ENCODE measurements at places on chromosomes 4 and X. TPM values are rescaled to one million over a fixed set of nuclear protein-coding genes. Genes with fewer than 3 reads are reported as not detected.

DNA sequence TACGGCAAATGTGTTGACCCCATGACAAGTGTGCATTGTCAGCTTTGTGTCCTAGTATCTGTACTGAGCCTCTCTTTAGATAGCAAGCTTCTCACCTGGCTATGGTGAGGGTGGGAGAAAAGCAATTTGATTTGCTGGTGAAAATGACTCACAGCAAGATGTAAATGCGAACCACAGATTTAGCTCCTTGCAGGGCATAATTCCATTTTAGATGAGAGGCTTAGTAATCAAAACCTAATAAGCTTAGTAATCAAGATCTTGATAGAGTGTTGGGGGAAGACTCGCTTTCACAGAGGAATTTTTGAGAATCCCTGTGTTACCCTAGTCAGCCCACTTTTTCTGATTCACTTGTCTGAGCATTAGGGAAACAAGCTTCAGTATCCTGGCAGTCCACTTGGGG is 7.7 kb upstream of the OCIAD2 start:
- no peaks in the 10 kb centered on the region for H3K27me3 ChIP-seq
- no peak overlapping the region for H3K4me3 ChIP-seq
- H3K27ac ChIP-seq = no peak overlapping the region
- no peaks in the 10 kb centered on the region for H3K4me1 ChIP-seq
- no peaks in the 10 kb centered on the region for H3K36me3 ChIP-seq

MAGEB1 gene
- total RNA-seq = not detected

DNA sequence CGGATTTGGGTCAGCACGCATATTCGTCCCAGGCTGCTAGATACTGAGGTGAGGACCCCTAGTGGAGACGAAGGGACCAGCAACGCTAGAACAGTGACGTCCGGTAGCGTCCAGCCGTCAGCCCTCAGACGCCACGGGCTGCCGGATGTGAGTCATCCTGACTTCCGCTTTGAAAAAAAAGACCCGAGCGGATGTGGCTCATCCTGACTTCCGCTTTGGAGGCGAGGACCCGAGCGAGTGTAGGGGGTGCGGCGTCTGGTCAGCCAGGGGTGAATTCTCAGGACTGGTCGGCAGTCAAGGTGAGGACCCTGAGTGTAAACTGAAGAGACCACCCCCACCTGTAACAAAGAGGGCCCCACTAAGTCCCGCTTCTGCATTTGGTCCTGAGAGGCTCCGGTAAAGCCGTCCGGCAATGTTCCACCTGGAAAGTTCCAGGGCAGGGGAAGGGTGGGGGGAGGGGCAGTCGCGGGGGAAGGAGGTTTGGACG is at the start of gene MAGEB2:
MAGEB2 (plus strand) TSS at position 207 of the 487 bp plus-strand sequence. CDS start 3,018 bp downstream, outside the sequence.
- no peaks in the 10 kb centered on the region for H3K27me3 ChIP-seq
- no peak within 1 kb of the TSS for H3K4me3 ChIP-seq
- H3K4me1 ChIP-seq = no peaks in the 10 kb centered on the region

DNA sequence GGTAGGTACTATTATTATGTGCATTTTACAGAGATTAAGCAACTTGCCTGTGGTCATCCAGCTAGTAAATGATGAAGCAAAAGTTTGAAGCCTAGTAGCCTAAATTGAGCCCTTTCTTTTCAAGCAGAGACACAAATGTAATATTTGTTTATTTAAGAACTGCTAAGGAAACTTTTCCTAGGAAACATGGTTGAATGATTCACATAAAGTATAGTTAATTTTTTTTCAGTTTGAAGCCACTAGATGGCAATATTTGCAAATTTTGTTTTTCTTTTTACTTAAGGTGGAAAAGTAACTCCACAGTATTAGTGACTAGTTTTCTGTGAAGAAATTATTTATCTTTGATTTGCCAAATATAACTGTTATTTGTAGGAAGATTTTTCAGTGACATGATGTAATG is 52.8 kb upstream of the ANKRD17 start:
- no peak overlapping the region for H3K27ac ChIP-seq
- no peaks in the 10 kb centered on the region for H3K36me3 ChIP-seq
- H3K27me3 ChIP-seq = no peaks in the 10 kb centered on the region
- no peak overlapping the region for H3K4me3 ChIP-seq
- no peaks in the 10 kb centered on the region for H3K4me1 ChIP-seq

GRCh38 chrX:30851449-30851848 is 37.6 kb downstream of the TAB3 start:
- DNase-seq = no peak
- no peak overlapping the region for H3K4me3 ChIP-seq
- no peaks in the 10 kb centered on the region for H3K36me3 ChIP-seq
- no peaks in the 10 kb centered on the region for H3K4me1 ChIP-seq
- H3K27me3 ChIP-seq = peaks cover 2% of the 10 kb centered on the region

RTL5 gene
- total RNA-seq = 8.2 TPM

DNA sequence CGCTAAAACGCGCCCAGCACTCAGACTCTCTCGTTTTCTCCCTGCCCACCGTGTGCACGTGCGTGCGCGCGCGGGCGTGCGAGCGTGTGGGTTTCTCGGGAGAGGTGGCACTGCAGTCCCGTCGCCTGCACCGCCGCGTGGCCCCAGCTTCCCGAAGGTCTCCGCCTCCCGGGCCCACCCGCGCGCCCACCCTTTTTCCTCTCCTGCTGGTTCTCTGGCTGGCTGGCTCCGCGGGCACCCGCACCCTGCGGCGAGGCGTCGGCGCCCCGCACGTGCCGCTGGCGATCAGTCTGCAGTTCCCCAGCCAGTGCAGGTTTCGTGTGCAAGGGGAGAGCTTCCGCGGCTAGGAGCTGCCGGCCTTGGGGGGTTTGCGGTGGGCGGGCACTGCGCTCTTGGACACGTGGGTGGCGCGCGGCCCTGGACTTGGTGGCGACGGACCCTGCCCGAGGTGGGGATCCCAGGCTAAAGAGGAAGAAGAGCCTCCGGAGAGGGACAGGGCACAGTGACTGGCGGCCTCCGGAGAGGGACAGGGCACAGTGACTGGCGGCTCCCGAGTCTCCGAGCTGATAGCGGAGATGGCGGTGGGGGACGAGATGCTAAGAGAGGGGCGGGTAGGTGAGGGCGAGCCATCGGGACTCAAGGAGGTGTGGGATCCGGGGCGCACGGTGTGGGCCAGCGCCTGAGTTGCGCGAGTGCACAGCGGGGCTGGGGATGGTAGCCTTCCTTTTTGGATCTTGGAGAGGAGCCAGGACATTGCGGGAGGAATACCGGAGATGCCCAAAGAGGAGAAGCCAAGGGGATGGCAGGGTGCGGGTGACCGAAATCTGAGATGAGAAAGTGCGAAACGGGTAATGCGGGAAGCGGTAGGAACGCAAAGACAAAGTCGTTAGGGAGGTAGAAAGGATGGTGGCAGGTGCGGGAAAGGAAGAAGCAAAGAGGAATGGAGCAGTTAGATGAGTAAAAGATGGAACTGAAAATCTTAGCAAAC is at the start of gene FAM184B:
FAM184B (minus strand) TSS at position 322 of the 988 bp plus-strand sequence. CDS start 322 bp downstream, outside the sequence.
- H3K27ac ChIP-seq = no peak within 1 kb of the TSS
- H3K4me3 ChIP-seq = peak within 1 kb of the TSS; percentile 46
- H3K27me3 ChIP-seq = peaks cover 20% of the 10 kb centered on the region

GUCY1B1 gene
- 63.7 TPM for total RNA-seq

FGF5 gene
- total RNA-seq = 1.5 TPM

- H3K36me3 ChIP-seq = no peaks in the 10 kb centered on the region
- H3K4me3 ChIP-seq = no peak overlapping the region
- no peak overlapping the region for H3K27ac ChIP-seq
- DNase-seq = no peak
- no peaks in the 10 kb centered on the region for H3K27me3 ChIP-seq
- no peaks in the 10 kb centered on the region for H3K4me1 ChIP-seq
These were observed 330.2 kb downstream of the HS3ST1 start for GRCh38 chr4:11098461-11098860.

DNA sequence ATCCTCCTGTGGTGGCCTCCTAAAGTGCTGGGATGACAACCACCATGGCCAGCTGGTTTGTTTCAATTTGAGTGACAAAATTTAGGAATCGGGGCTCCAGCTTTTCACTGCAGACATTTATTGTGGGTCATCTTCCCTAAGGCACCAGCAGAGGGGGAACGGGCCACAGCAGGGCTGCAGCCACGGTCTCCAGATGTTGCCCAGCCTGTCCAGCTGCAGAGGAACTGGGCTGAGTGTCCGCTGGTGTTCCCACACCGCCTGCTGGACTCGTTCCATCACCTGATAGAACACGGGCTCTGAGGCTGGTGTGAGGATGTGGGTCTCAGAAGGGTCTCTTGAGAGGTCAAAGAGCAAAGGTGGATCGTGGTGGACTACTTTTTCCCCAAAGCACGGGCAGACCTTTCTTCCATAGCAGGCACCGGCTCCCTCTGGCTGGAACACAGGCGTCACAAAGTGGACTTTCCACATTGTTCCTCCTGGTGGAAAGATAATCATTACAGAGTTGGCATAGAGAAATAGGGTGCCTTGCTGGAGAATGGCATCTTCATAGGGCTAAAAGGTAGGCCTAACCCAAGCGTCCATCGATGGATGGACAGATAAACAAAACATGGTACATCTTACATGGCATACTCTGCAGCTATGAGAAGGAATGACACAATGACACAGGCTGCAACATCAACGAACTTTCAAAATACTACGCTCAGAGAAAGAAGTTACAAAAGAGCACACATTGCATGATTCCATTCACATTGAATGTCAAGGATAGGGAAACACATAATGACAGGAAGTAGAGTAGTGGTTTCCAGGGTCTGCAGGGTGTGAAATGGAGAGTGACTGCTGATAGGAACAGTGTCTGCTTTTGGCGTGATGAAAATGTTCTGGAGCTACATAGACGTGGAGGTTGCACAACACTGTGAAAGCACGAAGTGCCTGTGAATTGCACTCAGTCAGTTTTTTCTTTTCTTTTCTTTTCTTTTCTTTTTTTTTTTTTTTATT is 5.9 kb upstream of the ARSD start:
- H3K27me3 ChIP-seq = no peaks in the 10 kb centered on the region
- H3K27ac ChIP-seq = no peak overlapping the region
- H3K4me3 ChIP-seq = no peak overlapping the region
- no peak for DNase-seq

- no peaks in the 10 kb centered on the region for H3K36me3 ChIP-seq
- no peak overlapping the region for H3K27ac ChIP-seq
- no peak for DNase-seq
- H3K4me3 ChIP-seq = no peak overlapping the region
- no peaks in the 10 kb centered on the region for H3K4me1 ChIP-seq
These were observed 88.6 kb upstream of the WDR1 start for GRCh38 chr4:10205223-10205622.

SGCB gene
- 36.4 TPM for total RNA-seq

DNA sequence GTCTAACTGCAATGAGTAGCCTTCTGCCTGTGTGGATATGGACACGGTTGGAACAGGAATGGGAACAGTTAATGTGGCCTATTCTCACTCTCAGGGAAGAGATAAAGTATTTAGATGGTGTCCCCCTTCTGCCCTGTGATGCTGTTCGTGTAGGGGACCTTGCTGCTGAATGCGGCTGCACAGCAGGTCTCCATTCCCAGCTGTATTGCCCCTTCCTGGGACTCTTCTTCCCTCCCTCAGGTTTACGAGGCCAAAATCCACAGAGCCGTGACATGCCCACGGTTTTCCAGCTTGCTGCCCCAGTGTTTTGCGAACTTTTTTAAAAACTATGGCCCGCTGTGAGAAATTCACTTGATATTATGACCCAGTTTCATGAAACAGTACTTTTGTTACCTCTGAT is 50.3 kb downstream of the SNX25 start:
- no peak for DNase-seq
- peaks cover 4% of the 10 kb centered on the region for H3K4me1 ChIP-seq
- H3K27ac ChIP-seq = peak overlapping the region; percentile 18
- H3K36me3 ChIP-seq = no peaks in the 10 kb centered on the region

- no peak overlapping the region for H3K4me3 ChIP-seq
- peaks cover 6% of the 10 kb centered on the region for H3K4me1 ChIP-seq
- H3K36me3 ChIP-seq = peaks cover 100% of the 10 kb centered on the region
- H3K27me3 ChIP-seq = no peaks in the 10 kb centered on the region
These were observed 18.5 kb upstream of the UVSSA start for GRCh38 chr4:1328267-1329155.

HMX1 gene
- total RNA-seq = 2.9 TPM

DNA sequence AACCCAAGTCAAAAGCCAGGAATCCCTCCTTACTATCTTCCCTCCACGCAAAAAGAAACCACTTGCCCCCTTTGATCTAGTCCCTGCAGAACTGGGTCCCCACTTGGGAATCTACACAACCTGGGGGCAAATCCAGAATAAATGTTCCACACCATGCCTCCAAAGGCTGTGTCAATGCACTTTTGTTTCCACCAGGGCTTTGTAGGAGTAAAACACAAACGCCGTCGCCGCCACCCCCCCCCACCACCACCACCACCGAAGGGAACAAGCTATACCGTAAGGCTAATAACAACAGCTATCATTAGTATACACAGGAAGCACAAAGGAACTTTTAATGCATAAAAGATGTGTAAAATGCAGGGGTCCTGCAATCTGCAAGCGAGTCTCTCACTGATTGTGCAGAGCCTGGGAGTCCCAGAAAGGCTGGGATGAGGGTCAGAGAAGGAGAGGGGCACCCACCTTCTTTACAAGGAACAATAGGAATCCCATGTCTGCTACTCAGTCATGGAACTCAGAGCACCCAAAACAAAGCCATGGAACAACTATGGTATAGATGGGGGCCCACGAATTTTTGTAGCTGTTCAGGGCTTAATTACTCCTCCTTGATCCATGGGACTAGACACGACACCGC is 13.2 kb downstream of the BCOR start:
- H3K36me3 ChIP-seq = no peaks in the 10 kb centered on the region
- no peak overlapping the region for H3K4me3 ChIP-seq
- H3K4me1 ChIP-seq = peaks cover 70% of the 10 kb centered on the region
- DNase-seq = peak; percentile 9

DNA sequence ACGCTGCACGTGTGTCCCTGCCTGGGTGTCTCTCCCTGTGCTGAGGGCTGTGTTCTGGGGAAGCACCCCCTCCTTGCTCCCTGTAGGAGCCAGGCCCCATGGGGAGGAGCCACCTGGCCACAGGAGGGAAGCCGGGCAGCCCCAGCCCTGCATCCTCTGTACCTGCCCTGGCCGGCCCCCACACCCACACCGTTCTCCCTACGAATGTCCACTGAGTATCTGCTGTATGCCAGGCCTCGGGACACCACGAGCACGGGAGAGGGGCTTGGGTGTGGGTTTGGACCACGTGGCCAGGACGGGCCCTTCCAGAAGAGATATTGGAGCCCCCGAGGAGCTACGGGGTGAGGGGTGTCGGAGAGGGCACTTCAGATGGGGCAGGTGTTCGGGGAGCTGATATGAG is 6.3 kb downstream of the FGFRL1 start:
- H3K27me3 ChIP-seq = no peaks in the 10 kb centered on the region
- DNase-seq = no peak
- peaks cover 75% of the 10 kb centered on the region for H3K36me3 ChIP-seq
- no peak overlapping the region for H3K4me3 ChIP-seq
- peaks cover 81% of the 10 kb centered on the region for H3K4me1 ChIP-seq

GRCh38 chrX:110081740-110082139 is 78.8 kb downstream of the TMEM164 start:
- H3K4me3 ChIP-seq = no peak overlapping the region
- H3K27me3 ChIP-seq = peaks cover 2% of the 10 kb centered on the region
- H3K4me1 ChIP-seq = peaks cover 4% of the 10 kb centered on the region
- no peaks in the 10 kb centered on the region for H3K36me3 ChIP-seq

Measured in spinal cord (tissue), 10 donors.